Sigmoid colon (tissue), 7 donors: ENCODE measurements at places on chromosomes 3 and 15.

DNA sequence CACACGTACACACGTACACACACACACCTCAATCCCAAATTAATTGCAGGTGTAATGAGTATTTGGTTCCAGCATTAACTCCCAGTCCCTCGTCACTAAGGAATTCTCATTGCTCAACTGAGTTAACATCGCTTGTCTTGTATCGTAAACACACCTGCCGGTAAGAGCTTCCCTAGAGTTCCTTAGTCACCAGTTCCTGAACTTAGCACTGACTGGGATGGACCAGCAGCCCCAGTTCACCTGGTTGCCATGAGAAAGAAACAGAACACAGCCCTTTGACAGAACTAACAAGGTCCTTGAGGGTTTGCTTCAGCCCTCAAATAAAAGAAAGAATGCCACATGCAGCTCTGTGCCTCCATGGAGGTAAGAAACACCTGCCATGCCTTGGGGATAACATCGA lies 66.3 kb upstream of the SLCO3A1 start:
- no peak overlapping the region for H3K27ac ChIP-seq
- no peaks in the 10 kb centered on the region for H3K4me1 ChIP-seq
- no peak overlapping the region for H3K4me3 ChIP-seq
- no peaks in the 10 kb centered on the region for H3K36me3 ChIP-seq
- no peak for DNase-seq

- peaks cover 5% of the 10 kb centered on the region for H3K4me1 ChIP-seq
- H3K27ac ChIP-seq, result no peak overlapping the region
- no peaks in the 10 kb centered on the region for H3K36me3 ChIP-seq
- H3K4me3 ChIP-seq, result no peak overlapping the region
- DNase-seq, result no peak
These were observed 322.8 kb upstream of the NAALADL2 start for GRCh38 chr3:174536319-174536718.

- no peak overlapping the region for H3K27ac ChIP-seq
- H3K4me1 ChIP-seq, result no peaks in the 10 kb centered on the region
- H3K27me3 ChIP-seq, result no peaks in the 10 kb centered on the region
- no peaks in the 10 kb centered on the region for H3K36me3 ChIP-seq
These were observed 38.1 kb downstream of the NMNAT3 start for GRCh38 chr3:139639662-139640061.

DNA sequence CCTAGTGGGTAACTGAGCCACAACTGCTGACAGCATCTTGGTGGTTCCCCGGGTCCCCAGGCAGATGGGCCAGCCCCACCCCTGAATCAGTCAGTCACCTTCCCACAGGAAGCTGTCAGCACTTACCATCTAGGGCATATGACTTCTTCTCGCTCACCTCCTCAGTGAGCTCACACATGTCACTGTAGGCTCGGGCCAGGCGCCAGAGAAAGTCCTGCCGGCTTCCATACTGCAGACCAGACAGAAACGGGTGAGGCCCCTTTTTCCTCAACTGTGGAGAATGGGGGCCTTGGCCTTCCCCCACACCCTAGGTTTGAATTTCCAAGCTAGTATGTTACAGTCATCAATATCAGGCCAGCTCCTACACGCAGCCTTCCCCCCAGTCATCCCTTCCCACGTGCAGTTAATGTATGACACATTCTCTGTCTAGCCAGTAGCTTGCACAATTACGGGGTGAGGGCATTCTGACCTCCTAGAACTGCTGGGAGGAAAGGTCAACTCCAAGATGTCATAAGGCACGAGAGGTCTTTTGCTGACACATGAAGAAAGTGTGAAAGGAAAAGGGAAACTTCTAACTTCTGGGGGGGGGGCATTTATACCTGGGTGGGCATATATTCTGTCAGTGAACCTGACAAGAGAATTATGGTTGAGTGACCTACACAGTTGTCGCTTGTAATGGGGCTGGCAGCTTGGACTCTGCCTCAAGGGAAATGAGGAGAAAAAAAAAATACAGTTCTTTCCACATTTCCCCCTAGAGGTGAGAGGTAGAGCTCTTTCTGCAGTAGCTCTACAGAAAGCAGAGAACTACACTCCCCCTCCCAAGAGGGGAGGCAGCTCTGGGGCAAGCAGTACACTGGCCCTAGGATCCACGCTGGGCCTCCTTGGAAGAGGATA lies 10.9 kb downstream of the RMDN3 start:
- peaks cover 41% of the 10 kb centered on the region for H3K36me3 ChIP-seq
- peak; percentile 49 for DNase-seq
- H3K4me3 ChIP-seq, result no peak overlapping the region
- no peaks in the 10 kb centered on the region for H3K4me1 ChIP-seq

- peaks cover 22% of the 10 kb centered on the region for H3K4me1 ChIP-seq
- no peaks in the 10 kb centered on the region for H3K27me3 ChIP-seq
- H3K4me3 ChIP-seq, result no peak overlapping the region
- no peak overlapping the region for H3K27ac ChIP-seq
These were observed 60.1 kb upstream of the VILL start for GRCh38 chr3:37930495-37930894.

GRCh38 chr3:138263104-138263503 lies 66.5 kb downstream of the NME9 start:
- H3K27ac ChIP-seq, result no peak overlapping the region
- H3K4me3 ChIP-seq, result no peak overlapping the region
- DNase-seq, result no peak
- H3K4me1 ChIP-seq, result no peaks in the 10 kb centered on the region

DNA sequence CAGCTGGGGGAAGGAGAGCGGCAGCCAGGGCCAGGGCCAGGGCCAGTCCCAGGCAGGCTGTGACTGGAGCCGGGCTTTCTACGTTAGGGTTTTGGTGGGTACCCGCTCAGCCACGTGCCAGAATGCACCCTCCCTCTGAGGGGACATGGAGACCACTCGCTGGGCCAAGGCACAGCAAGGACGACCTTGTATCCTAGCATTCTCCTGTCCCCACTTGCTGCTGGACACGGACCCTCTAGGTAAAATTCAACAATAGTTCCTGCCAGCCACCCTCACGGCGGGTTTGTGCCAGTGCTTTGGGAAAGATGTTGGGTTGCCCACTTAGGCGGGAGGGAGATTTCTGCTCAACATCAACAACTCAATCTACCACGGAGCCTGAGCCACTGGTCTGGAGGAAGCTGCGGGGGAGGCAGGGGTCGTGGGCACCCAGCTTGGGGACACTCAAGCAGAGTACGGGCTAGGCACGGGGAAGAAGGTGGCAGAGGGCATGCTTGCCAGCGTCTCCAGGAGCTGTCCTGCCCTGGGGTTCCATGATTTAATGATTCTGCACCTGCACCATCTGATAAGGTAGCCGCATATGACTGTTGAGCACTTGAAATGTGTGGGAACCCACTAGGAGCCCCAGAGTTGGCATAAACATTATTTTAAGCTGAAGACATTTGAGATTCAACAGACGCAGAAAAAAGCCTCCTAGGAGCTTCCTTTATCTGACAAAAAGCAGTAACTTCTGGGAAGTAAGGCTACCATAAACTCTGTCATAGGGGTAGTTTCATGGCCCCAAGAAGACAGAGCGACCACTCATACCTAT lies 22.5 kb upstream of the C15orf39 start:
- no peaks in the 10 kb centered on the region for H3K27me3 ChIP-seq
- peak overlapping the region; percentile 83 for H3K27ac ChIP-seq
- DNase-seq, result no peak
- H3K4me1 ChIP-seq, result peaks cover 78% of the 10 kb centered on the region
- H3K36me3 ChIP-seq, result no peaks in the 10 kb centered on the region

DNA sequence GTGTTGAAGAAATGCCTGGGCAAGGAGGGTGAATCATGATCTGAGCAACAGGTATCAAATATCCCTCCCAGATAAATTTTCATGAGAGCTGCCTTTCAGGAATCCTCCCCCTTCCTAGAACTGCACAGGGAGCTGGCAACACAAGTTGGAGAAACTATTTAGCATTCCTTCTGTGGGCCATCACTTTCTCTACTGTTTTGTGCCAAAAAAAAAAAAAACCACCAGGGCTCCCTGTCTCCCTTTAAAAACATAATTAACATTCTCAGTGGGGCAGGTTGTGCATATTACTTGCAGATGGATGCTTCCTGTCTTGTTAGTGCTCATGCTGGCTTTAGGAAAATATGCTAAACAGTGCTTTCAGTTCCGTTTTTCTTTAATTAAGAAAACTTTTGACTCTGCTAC lies 234.9 kb upstream of the LMCD1 start:
- H3K4me1 ChIP-seq, result no peaks in the 10 kb centered on the region
- no peak overlapping the region for H3K4me3 ChIP-seq
- H3K27me3 ChIP-seq, result no peaks in the 10 kb centered on the region
- H3K27ac ChIP-seq, result no peak overlapping the region

GRCh38 chr3:26091626-26092025 lies 301.7 kb downstream of the OXSM start:
- no peak for DNase-seq
- no peaks in the 10 kb centered on the region for H3K27me3 ChIP-seq
- no peak overlapping the region for H3K27ac ChIP-seq

DNA sequence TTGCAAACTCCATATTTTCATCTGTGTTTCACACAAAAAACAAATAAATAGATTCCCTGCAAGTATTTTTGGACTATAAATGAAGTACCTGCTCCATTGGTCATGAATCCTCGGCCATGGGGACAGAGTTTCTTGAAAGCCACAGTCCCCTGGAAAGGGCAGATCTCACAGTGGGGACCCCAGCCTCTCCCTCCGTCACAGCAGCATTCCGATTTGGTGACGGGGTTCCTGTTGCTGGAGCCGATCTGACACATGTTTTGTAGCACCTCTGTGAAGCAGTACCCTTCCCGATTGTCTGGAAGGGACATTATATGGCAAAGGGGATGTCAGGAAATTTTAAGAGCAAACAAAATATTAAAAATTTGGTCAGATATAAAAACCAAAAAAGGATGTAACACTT lies 96.2 kb downstream of the DUT start:
- no peaks in the 10 kb centered on the region for H3K4me1 ChIP-seq
- no peak for DNase-seq
- H3K27me3 ChIP-seq, result no peaks in the 10 kb centered on the region
- H3K36me3 ChIP-seq, result peaks cover 65% of the 10 kb centered on the region

DNA sequence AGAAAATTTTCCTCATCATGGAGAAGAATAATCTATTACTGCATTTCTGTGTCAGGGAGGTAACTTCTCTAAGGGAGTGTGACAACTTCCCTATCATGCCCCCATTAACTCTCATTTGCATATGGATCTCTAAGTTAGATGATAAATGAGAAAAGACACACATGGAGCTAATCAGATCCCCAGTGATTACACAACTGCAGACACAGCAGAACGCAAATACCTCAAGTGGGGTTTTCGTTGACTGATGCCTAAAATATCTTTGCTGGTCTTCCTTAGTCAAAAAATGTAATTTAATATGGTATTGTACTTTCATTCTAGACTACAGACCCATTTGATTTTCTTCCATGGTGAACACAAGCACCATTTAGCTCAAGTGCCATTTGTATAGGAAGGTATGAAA lies 630.5 kb downstream of the TBL1XR1 start:
- no peak overlapping the region for H3K4me3 ChIP-seq
- no peak for DNase-seq
- H3K4me1 ChIP-seq, result peaks cover 4% of the 10 kb centered on the region
- H3K27me3 ChIP-seq, result no peaks in the 10 kb centered on the region
- no peaks in the 10 kb centered on the region for H3K36me3 ChIP-seq

GRCh38 chr15:38066612-38067011 lies 132.2 kb downstream of the TMCO5A start:
- no peaks in the 10 kb centered on the region for H3K36me3 ChIP-seq
- H3K4me1 ChIP-seq, result peaks cover 5% of the 10 kb centered on the region

- H3K4me3 ChIP-seq, result no peak overlapping the region
- no peaks in the 10 kb centered on the region for H3K36me3 ChIP-seq
- H3K4me1 ChIP-seq, result no peaks in the 10 kb centered on the region
- no peak for DNase-seq
These were observed 229.9 kb downstream of the NR2F2 start for GRCh38 chr15:96560246-96560895.

- no peak overlapping the region for H3K4me3 ChIP-seq
- peaks cover 11% of the 10 kb centered on the region for H3K4me1 ChIP-seq
- H3K36me3 ChIP-seq, result no peaks in the 10 kb centered on the region
- no peak overlapping the region for H3K27ac ChIP-seq
- no peaks in the 10 kb centered on the region for H3K27me3 ChIP-seq
These were observed 7.5 kb downstream of the TMEM40 start for GRCh38 chr3:12751571-12751970.

DNA sequence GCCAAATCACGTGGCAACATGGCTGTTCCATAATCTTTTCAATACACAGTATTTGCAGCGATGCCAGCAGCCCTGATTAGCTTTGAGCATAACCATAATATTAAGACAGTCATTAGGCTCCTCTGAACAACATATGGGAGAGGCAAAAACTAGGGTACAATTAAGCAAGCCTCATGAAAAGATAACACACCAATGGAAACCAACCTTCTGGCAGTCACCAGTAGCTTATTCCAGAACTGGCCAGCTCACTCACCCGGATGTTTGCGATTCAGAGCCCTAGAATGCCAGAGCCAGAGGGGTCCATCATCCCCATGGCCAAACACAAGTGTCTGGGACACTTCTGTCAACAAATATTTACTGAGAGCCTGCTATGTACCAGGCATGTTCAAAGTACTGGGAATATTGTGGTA lies 48.8 kb upstream of the PLXND1 start:
- no peak for DNase-seq
- no peaks in the 10 kb centered on the region for H3K27me3 ChIP-seq
- H3K27ac ChIP-seq, result no peak overlapping the region

- H3K4me3 ChIP-seq, result no peak overlapping the region
- no peak for DNase-seq
- H3K27me3 ChIP-seq, result no peaks in the 10 kb centered on the region
These were observed 30.2 kb upstream of the IREB2 start for GRCh38 chr15:78407608-78408354.

DNA sequence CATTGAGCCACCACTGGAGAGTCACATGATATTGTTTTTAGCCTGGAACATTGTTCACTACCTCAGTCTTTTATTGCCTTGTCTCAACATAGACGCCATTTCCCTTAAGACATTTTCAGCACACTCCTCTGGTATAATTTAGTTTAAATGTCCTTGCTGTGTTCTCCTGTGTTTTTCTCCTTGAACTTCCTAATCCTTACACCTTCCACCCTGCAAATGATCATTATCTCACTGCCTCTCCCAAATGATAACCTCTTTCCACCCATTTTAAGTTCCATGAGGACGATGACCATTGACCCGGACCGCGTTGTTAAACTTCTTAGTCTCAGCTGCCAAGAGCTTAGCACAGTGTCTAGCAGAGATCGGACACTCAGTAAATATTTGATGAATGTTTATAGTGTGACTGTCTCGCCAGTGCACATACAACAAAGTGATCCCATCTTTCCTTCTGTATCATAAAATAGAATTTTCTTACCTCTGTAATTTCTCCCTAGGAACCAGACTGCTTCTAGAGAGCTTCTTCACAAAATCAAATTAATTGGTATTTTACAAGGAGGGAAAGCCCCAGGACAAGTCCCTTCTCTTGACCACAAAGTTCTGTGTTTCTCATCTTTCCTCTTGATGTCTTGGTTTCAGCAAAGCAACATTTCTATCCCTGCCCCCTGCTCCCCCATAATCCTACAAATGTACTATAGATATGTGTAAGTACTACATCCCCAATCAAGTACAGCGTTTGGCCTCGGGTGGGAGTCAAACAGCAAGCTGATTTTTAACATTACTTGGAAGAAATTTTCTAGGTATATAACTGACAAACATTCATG lies 429.6 kb downstream of the LPP start:
- H3K27me3 ChIP-seq, result no peaks in the 10 kb centered on the region
- H3K36me3 ChIP-seq, result no peaks in the 10 kb centered on the region
- peaks cover 55% of the 10 kb centered on the region for H3K4me1 ChIP-seq
- DNase-seq, result no peak
